Spleen (tissue), 13 donors: ENCODE measurements at places on chromosomes 4 and X. TPM values are rescaled to one million over a fixed set of nuclear protein-coding genes. Genes with fewer than 3 reads are reported as not detected.

DCHS2 gene
- 0.05 TPM for total RNA-seq

NEUROG2 gene
- not detected for total RNA-seq

TEX13C gene
- not detected for total RNA-seq

EREG gene
- total RNA-seq = 0.18 TPM

EGF gene
- 1.4 TPM for total RNA-seq

RRH gene
- 0.57 TPM for total RNA-seq

HHIP gene
- not detected for total RNA-seq

IL21 gene
- not detected for total RNA-seq

MTNR1A gene
- total RNA-seq = not detected

AFM gene
- not detected for total RNA-seq

CC2D2A gene
- total RNA-seq = 16.6 TPM

STOX2 gene
- total RNA-seq = 10.2 TPM

IL2RG gene
- total RNA-seq = 127 TPM

STATH gene
- total RNA-seq = not detected

ENPEP gene
- 29.4 TPM for total RNA-seq

RHOXF1 gene
- not detected for total RNA-seq

PNMA5 gene
- 0.19 TPM for total RNA-seq

CLCN5 gene
- 5.6 TPM for total RNA-seq

GRPEL1 gene
- 32.7 TPM for total RNA-seq

ERAS gene
- not detected for total RNA-seq

ZNF157 gene
- total RNA-seq = 0.40 TPM

GPR173 gene
- total RNA-seq = 3.0 TPM

TBX22 gene
- total RNA-seq = not detected

SLC4A4 gene
- 2.7 TPM for total RNA-seq

GPM6B gene
- total RNA-seq = 18.0 TPM

VSIG1 gene
- 1.4 TPM for total RNA-seq

RHOXF2B gene
- total RNA-seq = not detected

IQSEC2 gene
- 13.6 TPM for total RNA-seq

ADAM29 gene
- not detected for total RNA-seq

PAGE4 gene
- total RNA-seq = not detected

TLR3 gene
- total RNA-seq = 6.5 TPM

KCNE5 gene
- total RNA-seq = 0.33 TPM
